ENCODE measurements at places on chromosomes 2 and 18.
A peak's percentile ranks its signal among the peaks of the same experiment; 100 is the strongest.

GRCh38 chr2:126700677-126701076, 44.7 kb downstream of the GYPC start:
- no peak for DNase-seq

GRCh38 chr2:134136731-134137130, 117.1 kb upstream of the MGAT5 start:
- DNase-seq: no peak

- no peak for DNase-seq
These were observed 3.1 kb upstream of the HES6 start for GRCh38 chr2:238242731-238243495.

DNA sequence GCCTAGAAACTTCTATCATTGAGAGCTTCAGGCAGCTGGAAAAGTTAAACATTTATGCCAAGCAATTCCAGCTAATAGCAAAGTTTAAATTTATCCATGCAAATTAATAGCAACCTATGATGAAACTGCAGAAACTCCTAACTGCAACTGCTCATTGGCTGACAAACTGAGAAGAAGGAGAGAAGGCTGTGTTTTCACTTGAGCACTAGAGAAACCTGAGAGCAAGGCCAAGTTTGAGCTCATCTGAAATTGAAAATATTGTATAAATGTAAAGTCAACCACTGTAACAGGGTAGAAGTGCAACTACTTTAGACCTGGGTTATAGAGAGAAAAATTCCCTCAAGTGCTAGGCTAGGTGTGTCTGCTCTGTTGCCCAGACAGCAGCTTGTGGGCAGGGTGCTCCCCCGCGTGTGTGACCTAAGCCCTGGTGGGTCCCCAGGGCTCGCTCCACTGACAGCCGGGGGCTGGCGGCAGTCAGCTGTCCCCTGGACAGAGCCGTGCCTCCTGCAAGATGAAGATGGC, 50.2 kb downstream of the CABYR start:
- DNase-seq: no peak

DNA sequence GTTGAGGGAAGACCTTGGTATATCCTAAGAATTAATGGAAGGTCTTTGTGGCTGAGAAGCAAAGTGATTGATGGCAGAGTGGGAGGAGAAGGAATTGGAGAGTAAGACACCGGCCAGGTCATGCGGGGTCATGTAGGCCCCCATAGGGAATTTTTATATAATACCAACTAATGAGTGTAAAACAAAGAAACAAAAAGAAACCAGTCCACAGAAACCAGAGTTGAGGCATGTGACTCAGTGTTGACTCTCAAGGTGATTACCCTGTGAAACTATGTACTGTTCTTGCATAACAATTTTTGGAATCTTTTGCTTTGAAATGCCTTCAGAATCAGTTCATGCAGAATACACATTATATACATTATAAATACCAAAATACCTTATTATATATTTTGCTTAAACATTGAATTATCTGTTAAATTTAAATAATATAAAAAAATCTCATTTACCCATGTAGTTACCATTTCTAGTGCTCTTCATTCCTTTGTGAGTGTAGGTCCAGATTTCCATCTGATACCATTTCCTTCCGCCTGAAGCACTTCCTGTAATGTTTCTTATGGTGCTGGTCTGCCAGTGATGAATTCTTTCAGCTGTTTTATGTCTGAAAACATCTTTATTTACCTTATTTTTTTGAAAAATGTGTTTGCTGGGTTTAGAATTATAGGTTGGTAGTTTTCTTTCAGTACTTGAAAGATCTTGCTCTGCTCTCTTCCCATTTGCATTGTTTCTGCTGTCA, 8.6 kb downstream of the CLIP4 start:
- DNase-seq: peak; percentile 22

DNA sequence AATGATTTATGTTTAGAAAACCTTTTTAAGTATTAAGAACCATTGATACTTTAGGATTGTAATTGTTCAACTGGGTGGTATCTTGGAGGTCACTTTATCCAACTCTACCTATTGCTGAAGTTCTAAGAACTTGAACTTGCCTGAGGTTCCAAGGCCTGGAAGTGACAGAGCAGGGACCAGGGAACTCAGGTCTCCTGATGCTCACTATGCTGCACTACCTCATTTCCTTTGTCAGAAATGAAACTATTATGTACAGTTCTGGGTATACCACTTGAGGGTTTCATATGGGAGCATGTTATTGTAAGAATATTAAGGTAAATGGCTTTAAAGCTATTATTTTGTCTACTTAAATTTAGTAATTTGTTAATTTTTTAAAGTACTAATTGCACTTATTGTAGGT, 3.0 kb downstream of the MBD5 start:
- DNase-seq: no peak

GRCh38 chr18:80171054-80171872, 62.2 kb downstream of the ADNP2 start:
- peak; percentile 76 for DNase-seq

DNA sequence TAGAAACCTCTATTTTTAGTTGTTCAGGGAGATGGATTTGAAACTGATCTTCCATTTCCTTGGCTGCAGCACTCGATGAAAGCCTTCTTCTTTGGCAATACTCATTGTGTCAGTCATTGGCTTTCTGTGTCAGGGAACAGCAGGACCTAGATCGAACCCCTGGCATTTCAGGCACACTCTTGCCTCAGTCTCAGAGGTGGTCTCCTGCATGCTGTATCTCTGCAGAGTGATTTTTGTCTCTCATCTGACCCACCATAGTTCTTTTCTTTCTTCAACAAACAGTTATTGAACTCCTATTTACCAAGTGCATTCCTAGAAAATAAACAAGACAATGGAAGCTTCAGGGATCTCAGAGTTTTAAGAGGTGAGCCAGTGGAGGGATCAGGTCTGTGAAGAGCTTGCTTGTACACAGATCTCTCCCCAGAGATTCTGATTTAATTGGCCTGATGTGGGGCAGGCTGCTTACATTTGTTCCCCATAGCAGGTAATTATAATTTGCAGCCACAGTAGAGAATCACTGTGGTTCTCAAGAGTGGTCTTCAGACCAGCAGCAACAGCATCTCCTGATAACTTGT, 473.1 kb upstream of the TCF4 start:
- no peak for DNase-seq

GRCh38 chr18:65326805-65327204, 424.0 kb upstream of the CDH7 start:
- no peak for DNase-seq

DNA sequence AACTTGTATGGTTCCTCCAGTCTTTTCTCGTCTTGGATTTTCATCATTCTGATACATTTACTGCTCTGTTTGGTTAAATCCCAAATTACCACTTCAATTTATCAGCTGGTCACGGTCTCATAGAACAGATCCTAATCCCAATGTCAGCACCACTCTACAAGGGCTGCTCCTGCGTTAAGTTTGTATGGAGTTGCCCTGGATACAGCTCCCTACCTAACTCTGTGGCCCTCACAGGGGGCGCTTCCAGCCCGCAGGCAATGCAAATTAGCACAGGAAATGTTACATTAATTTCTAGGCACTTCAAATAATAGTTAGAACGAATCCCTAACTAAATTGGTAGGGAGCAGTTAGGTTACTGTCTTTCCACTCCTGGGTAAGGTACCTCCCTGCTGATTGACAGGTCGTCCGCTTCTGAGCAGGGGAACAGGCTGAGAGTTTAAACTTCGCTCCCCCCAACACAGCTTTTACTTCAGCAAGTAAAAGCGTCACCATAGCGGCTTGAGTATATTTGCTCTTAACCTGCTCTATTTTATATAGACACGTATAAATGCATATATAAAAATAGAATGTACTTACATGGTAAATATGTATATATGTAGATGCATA, 238.5 kb upstream of the FANCL start:
- DNase-seq: no peak

- DNase-seq: no peak
These were observed 99.2 kb downstream of the RAPGEF4 start for GRCh38 chr2:172834881-172835280.

DNA sequence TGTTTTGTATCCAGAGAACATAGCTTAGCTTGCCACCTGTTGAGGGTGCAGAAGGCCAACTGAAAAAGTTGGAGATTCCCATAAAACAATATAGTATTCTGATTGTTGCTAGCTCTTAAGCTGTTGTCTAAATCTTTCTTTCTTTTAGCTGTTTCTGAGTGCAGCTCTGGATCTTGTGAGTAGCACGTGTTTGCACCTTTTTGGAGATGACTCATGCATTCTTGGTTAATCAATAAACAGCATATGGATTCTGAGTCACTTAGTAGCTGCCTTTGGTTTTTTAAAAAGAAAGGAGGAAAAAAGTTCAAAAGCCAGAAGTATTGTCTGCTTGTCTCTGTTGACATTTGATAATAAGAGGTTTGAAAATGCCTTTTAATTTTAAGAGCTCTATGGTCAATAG, 483.0 kb upstream of the FSIP2 start:
- no peak for DNase-seq

DNA sequence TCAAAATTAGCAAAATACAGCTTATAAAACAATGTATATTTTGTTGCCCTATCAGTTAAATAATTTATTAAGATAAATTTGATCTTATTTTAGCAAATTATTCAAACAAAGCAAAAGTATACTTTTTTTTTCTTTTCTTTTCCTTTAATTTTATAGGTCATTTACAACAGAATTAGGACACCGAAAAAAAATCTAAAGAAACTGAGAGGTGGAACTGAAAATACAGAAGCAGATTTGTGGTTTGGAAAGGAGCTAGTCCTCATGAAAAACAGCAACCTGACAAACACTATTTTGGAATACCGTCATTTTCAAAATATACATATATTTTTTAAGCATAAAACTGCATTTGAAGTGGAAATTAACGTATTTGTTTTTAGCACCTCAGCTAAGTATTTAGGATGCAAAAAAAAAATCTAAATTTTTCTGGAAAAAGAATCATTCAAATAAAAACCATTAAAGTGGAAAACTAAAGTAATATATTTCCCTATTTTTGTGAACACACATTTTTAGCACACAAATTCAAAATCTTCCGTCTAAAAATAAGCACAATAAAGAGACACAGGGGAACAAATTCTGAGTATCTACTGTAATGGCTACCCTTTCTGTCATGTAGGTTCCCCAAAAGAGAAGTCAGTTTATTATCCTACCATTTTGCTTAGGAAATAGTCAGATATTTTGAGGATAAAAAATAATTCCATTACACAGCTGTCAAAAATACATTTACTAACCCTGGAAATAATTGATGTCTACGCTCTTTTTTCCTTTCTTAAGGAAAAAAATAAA, 2.7 kb downstream of the CCDC88A start:
- no peak for DNase-seq

- DNase-seq: no peak
These were observed 58.5 kb upstream of the CTLA4 start for GRCh38 chr2:203809084-203809521.

DNA sequence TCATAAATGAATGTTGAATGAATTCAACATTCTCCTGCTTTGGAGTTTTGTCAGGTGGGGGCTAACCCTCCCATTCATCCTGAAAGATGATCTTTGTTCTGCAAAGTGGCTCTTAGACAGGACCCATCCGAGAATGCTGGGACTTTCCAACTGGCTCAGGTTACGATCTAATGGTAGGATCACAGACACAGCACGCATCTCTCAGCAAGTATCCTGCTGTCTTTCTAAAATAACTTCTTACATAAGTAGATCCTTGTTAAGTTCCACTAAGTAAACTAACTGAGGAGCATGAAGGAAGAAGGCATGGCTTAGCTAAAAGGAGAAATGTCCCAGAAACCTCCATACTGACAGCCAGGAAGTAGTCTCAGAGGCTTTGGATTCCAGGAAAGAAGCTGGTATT, 23.7 kb downstream of the CYP27A1 start:
- DNase-seq: no peak

DNA sequence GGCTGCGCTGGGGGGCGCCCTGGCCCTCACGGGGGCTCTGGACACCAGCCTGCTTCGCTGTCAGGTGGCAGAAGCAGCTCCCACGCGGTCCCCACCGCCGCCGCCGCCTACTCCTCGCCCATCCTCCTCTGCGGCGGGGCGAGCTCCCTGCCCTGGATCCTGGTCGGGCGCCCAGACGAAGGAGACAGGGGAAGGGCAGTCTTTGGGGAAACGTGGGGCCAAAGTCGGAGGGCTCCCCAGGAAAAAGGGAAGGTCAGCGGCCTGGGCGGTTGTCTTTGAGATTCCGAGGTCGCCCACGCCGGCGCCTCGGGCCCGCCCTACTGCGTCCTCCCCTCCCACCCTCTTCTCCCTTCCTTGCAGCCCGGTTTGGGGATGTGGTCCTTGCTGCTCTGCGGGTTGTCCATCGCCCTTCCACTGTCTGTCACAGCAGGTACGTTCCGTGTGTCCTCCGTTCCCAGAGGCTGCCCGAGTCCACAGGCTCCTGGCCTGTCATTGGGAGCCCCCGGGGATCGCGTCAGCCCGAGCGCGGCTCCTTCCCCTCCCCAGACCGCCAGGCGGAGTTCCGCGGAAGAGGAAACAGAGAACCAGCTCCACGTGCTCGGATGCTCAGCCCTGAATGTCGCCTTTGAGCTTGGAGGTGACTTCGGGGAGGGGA, 800 bp downstream of the IL1RL2 start:
- DNase-seq: peak; percentile 74

GRCh38 chr2:240909216-240909974, 3.3 kb downstream of the CROCC2 start:
- no peak for DNase-seq

- no peak for DNase-seq
These were observed 11.3 kb upstream of the DPP4 start for GRCh38 chr2:162085090-162085891.

DNA sequence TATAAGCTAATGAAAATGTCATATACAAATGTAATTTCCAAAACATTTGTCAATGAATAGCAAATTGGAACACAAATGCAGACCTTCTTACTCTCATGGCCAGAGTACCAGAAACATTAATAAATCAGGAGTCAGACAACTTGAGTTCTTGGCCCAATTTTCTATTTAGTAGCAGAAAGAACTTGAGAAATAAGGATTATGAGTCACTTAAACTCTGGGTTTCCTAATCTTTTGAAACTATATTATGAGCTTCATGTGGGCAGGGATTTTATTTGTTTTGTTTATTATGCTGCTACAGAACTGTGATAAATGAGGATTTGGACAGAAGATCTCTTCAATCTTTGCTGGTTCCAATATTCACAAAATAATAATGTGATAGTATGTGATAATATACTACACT, 686.7 kb downstream of the NR4A2 start:
- no peak for DNase-seq

DNA sequence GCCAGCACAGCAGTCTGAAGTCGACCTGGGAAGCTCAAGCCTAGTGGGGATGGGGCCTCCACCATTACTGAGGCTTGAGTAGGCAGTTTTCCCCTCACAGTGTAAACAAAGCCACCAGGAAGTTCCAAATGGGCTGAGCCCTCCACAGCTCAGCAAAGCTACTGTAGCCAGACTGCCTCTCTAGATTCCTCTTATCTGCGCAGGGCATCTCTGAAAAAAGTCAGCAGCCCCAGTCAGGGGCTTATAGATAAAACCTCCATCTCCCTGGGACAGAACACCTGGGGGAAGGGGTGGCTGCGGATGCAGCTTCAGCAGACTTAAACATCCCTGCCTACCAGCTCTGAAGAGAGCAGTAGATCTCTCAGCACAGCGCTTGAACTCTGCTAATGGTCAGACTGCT, 218.4 kb upstream of the VRK2 start:
- DNase-seq: no peak

DNA sequence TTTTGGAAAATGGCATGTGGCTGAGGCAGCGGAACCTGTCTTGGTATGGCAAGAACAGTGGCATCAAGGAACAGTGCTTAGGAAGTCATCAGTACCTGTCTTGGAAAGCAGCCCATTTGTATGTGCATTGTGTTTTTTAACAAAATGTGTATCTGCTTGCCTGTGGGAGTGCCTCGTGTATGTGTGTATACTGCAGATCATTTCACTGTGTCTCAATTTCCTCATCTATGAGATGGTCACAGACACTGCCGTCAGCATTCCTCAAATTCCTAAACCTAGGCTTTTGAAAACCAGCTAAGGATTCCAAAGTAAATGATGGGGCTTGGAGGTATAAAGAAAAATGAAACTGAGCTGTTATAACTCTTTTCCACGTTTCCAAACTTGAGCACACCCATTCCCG, 441.3 kb downstream of the RND3 start:
- DNase-seq: no peak
